T-helper 2 cell (primary cell): ENCODE measurements at places on chromosomes 5 and 9.

DNA sequence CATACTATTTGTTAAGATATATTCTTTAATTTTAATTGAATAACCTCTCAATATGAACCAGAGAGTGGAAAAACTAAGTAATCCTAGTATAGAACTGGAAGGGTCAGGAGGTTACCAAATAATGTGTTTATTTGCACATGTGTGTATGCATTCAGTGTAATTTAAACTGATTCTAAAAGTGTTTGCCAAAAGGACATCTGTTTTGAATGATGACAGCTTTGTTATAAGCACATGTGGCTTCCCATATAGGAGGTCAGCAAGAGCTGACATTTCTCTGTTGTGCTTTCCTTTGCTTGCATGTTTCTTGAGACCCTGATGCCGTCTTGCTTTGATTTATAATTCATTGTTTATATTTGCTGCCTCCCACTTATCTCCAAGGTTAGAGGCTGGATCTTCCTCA lies 383.4 kb downstream of the BRINP1 start:
- DNase-seq = no peak

GRCh38 chr5:154081246-154081645 lies 42.5 kb downstream of the MFAP3 start:
- no peak for DNase-seq

GRCh38 chr5:170861917-170862766 lies at the start of gene RANBP17:
Gene RANBP17, plus strand, starts transcription at chr5:170862018.
- DNase-seq = no peak

DNA sequence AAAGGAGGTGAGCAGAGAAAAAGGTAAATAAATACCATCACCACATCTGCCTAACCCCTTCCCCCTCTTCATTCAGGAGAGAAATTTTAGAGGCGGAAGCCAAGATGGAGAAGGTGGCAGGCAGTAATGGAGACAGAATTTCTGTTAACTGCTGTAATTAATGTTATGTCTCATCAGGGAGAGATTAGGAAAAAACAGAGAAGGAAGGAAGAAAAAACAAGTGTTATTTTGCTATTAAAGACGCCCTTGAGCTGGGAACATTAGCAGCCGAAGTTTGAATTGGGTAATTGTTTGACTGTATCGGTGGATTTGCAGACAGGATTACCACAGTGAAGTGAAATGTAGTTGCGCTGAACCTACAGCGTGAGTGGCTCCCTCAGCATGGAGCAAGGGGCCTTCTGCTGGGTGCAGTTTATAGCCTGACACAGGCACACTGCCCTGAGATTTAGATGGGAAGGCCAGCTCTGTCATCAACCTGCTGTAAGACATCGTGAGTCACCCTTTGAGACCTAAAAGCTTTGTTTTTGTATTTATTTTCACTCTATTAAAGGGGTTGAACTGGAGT lies 136.3 kb downstream of the ASTN2 start:
- no peak for DNase-seq
